A172 (cell line): ENCODE measurements at places on chromosomes 2 and 18.

GRCh38 chr2:7028846-7029245 is 111.6 kb downstream of the RNF144A start:
- DNase-seq: no peak

- DNase-seq: no peak
These were observed 6.3 kb upstream of the DRC1 start for GRCh38 chr2:26395394-26395793.

DNA sequence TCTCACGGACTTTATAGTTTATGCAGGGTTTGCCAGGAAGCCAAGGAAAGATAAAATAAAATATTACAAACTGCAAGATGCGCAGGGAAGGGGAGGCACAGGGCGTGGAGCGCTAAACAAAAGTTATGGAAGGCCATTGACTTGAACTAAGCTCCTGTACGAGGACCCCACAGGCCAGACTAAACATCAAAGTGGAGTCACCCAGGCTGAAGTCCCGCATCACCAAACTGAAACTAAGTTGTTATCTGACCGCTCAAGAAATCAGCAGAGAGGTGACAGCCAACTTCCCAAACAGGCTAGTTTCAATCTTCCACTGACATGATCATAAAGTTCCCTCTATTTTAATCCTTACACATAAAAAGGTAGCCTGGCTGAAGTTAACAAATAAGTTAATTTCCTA is 90.5 kb upstream of the YWHAQ start:
- no peak for DNase-seq

GRCh38 chr2:43133336-43133707 is 93.1 kb downstream of the ZFP36L2 start:
- no peak for DNase-seq

DNA sequence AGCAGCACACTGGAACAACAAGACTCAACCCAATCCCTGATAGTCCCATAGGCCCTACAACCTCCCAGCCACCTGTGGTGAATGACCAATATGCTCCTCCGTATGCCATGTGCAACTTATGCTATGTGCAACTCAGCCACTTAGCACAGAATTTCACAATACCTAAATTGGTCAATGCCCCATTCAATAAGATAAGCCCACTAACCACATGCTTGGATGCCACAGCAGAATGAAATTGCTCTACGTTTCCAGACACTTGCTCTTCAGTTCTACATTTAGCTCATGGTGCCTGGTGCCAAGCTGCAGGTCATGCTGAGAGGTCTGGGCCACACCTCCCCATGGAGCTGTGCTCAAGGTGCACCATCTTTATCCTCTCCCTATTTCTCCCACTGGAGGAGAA is 159.8 kb downstream of the EN1 start:
- DNase-seq: no peak

DNA sequence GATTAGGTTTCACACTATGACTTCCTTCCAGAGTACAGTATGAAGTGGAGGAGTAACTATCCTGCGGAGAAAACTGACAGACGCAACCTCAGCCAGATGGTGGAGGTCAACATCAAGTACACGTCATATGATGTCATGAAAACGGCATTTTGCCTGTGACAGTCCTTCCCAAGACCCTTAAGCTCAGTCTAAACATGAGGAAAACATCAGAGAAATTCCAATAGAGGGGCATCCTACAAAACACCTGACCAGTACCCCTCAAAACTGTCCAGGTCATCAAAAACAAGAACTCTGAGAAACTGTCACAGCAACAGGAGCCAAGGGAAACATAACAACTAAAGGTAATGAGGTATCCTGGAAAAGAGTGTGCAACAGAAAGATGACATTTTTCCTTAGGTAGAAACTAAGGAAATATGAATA is 1.7 kb downstream of the RNU4ATAC start:
- DNase-seq: no peak

DNA sequence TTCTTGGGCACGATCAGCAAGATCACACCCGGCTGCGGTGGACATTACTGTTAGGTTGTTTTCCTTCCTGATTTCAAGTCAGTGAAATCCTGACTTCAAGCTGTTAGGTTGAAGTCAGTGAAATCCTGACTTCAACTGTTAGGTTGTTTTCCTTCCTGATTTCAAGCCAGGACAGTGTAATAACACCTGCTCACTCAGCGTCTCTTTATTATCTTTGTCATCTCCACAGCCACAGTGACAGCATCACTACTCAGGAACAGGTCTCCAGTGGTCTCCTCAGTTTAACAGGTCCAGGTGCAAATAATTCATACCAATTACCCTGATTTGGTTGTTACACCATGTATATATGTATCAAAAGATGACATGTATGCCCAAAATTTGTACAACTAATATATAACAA is 208.1 kb upstream of the REG3G start:
- DNase-seq: no peak
